ENCODE measurements at places on chromosomes 3 and 15.
A peak's percentile ranks its signal among the peaks of the same experiment; 100 is the strongest.

- no peak for DNase-seq
Observed at GRCh38 chr3:52083556-52084087, 27.3 kb upstream of the DUSP7 start.

DNA sequence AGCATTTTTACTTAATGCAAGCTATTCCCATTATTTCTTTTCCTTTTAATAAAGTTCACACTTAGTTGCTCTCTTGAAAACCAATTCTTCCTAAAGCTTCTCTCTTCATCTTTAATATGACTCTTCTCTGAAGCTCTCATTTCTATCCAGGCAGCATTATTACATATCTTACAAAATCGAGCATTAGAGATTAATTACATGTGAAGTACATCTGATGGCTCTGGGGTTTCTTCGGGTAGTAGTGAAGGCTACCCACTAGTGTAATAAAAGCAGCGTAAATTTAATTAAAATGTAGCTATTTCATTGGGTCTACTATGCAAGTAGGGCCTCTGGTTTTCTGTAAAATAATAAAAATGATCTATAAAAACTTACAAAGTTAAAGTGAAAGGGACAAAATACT is 513.6 kb upstream of the DPH6 start:
- no peak for DNase-seq

DNA sequence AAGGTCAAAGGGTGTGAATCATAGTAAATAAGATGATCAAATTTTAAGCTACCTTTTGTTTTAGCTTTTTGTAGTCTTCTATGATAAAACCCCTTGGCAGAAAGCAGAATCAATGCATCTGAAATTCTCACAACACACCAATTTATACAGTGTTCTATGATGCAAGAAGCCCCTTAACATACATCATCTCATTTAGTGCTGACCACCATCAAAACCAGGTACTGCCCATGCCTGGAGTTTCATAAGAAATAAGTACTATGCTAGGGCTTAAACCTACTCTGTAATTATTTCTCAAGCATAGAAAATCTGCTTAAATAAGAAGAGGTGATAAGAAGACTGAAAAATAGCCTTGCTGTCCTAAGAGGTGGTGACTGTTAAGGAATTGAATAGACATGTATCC is 67.6 kb downstream of the NBEAL2 start:
- no peak for DNase-seq

DNA sequence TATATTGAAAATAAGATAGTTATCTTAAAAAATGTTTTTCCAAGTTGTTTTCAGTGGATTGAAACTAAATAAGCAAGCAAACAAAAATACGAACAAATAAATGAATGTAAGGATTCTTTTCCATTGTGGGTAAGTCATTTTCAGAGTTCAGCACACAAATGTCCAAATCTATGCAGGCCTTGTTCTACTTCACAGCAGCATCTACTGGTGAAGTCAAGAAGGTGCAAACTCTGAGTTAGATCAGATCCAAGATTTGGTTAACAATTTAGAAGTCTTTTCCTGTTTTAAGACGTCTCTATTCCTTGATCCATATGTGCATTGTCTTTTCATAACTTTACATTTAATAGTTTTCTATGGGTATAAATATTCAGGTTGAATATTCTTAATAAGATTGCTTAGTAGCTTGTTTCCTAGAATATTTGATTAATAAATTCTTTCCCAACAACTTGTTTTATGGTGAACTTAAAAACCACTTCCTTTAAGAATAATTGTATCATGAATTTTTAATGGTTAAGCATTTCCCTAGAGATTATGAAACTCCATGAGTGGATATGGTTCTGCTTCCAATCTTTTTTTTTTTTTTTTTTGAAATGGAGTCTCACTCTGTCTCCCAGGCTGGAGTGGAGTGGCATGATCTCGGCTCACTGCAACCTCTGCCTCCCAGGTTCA is 10.5 kb downstream of the PTX3 start:
- DNase-seq, result no peak

DNA sequence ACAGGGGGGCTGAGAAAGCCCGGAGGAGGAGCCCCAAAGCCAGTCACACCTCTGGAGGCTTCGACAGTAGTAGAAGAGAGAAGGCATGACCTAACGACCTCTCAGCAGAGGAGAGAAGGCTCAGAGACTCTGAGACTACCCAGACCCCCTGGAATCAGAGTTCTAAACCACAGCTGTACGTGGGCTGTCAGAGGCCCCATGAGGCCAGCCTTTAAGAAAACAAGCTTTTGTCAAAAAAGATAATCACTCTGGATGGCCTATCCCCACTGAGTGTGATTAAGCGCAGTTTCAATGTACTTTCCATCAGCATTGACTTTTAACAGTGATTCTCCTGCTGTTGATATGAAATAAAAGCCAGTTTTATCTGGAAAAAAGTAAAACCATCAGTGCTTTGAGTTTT is 330.3 kb downstream of the CLSTN2 start:
- DNase-seq, result no peak

GRCh38 chr3:11159421-11159904 is 5.2 kb downstream of the HRH1 start:
- no peak for DNase-seq

GRCh38 chr15:31551323-31551722 is 224.7 kb downstream of the KLF13 start:
- DNase-seq, result no peak

- DNase-seq, result no peak
Observed at GRCh38 chr3:172415323-172415722, 32.9 kb downstream of the GHSR start.

DNA sequence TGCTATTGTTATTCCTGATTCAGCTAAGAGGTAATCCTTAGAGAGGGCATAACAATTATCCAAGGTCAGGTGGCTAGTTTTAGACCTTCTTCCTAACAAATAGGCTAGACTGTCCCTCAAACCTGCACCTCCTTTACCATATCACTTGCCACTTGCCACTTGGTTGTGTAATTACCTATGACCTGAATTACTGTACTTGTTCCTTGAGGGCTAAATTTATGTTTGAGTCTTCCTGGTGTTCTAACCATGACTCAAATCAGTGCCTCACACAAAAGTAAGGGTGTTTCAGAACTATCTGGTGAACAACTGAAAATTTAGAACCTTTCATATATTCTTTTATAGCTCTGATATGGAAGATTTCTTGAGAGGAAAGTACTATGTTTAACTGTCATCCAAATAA is 365.8 kb upstream of the SEMA6D start:
- no peak for DNase-seq

- no peak for DNase-seq
Observed at GRCh38 chr3:181730316-181730715, 18.6 kb downstream of the SOX2 start.

GRCh38 chr3:27307566-27307965 is 61.6 kb downstream of the NEK10 start:
- no peak for DNase-seq

DNA sequence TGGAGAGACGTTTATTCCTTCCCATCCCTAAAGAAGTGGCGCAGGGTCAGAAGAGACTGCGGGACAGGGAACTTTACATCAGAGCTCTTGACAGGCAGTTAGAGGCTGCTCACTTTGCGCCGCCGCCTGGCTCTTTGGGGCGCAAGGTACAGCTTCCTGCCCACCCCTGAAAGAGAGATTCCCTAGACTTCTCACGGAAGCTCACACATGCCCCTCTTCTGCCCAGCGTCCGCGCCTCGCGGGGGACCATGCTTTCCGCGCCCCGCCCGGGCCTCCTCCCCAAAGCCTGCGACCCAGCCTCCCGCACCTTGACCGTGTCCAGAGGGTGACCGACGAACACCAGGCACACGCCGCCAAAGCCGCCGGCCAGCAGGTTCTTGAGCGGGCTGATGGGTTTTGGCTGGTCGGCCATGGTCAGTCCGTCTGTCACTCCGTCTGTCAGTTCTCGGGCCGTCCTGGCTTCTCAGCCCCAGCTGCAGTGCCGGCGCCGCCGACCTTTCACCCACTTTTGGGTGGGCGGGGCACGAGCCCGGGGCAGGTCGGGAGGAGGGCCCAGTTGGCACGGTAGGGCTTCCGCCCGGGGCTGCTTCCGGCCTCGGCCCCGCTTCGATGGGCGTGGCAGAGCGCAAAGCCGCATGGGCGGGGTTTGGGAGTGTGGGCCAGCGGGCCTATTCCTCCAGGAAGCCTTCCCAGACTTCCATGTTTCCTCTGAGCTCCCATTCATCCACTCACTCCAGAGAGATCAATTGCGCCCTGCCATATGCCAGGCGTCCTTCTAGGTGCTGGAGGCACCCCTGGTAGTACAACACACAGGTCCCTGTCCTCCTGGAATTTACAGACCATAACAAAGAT is at the start of gene SLC25A20:
SLC25A20 (minus strand) TSS at position 500 of the 852 bp plus-strand sequence; CDS start at position 412, 88 bp downstream.
- peak; percentile 90 for DNase-seq

DNA sequence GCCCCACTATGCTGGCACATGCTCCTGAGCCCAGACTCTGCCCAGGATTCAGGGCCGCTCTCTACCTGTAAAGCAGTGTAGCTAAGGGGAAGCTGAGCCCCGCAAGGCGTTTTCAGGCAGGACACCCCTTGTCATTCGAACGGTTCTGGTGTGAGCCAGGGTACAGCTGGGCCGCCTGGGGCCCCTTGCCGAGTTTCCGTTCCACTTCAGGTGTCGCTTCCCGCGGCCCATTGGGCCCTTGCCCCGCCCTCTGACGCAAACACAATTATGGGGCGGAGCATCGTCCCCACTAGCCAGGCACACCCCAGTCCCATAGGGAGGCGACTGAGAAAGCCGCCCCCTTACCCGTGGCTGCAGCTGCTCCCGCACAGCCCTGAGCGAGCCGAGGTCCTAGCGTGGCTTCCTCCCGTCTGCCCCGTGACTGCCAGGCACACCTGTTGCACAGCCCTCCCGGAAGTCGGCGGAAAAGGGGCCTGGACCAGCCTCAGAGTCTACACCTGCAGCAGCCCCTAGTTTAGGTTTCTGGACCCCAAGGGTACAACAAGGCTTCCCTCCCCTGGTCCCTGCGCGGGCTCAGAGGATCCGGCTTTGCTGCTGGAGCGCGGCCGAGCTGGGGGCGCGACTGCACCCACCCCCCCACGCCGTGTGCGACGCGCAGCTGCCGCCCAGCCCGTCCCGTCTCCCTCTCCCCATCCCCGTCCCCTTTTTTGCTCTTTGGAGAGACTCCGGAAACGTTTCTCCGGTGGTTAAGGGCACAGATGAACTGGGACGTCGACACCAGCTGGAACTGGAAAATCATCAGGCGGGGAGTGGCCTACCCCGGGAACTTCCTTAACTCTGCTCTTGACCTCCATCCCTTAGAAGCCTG is at the start of gene PLSCR2:
PLSCR2 (minus strand) TSS at position 412 of the 868 bp plus-strand sequence. CDS start 9,657 bp downstream, outside the sequence.
- peak; percentile 74 for DNase-seq

GRCh38 chr15:52546031-52546751 is 17.5 kb upstream of the MYO5A start:
- no peak for DNase-seq

- DNase-seq, result peak; percentile 62
Observed at GRCh38 chr3:138479438-138479863, 45.0 kb downstream of the ESYT3 start.

- DNase-seq, result no peak
Observed at GRCh38 chr15:63946524-63947065, 99.7 kb downstream of the DAPK2 start.

DNA sequence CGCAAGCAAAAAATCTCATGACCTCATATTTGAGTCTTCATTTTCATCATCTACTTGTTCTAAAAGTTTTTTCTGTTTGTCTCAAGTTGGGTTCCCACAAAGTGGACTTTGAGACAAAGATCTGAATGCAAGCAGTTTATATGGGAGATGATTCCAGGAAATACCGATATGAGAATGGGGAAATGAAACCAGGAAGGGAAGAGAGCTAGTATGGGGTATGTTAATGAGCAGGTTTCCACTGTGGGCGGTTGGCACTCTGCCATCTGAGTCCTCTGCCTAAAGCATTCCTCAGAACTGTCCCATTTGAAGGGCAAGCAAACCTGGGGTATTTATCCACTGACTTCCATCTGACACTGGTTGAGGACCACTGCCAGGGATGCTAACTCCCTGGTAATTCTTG is 8.8 kb downstream of the ADPRH start:
- no peak for DNase-seq

GRCh38 chr3:124685481-124685880 is 44.8 kb upstream of the UMPS start:
- no peak for DNase-seq

- DNase-seq, result no peak
Observed at GRCh38 chr3:43949594-43949993, 258.9 kb downstream of the ABHD5 start.

GRCh38 chr3:161939918-161940620 is 443.5 kb downstream of the OTOL1 start:
- no peak for DNase-seq

DNA sequence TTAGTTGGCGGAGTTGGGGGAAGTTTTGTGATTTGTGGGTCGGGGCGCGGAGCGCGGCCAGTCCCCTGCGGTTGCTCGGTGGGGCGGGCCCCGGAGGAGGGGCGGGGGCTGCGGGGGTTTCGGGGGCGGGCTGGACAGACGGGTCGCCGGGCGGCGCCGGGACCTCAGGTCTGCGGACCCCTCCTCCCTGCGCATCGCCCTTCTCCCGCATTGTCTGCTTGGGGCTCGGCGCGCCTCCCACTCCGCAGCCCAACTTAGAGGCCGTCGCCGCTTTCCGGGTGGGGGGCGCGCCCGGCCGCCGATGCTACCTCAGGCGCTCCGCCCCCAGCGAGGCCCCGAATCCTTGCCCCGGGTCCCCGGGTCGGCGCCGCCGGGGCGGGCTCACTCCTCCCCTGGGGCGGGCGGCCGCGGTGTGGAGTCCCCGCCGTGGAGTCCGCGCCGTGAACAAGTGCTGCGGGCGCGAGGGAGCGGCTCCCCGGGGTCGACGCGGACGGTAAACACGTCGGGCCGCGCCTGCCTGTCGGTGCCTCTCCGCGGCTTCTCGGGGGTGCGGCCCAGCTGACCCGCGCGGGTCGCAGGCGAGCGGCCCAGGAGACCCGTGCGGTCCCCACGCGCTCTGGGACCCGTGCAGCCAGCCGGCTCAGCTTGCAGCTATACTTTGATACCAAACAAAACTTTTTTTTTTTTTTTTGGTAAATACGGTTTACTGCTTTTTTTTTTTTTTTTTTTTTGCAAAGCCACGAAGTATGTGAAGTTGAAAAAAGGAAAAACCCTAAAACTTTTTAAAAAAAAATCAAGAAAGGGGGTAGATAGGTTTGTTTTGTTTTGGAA is 624 bp downstream of the AKAP13 start:
- no peak for DNase-seq

GRCh38 chr3:195773956-195774537 is 37.7 kb downstream of the MUC4 start:
- DNase-seq, result no peak

GRCh38 chr15:79076661-79077060 is 13.9 kb downstream of the RASGRF1 start:
- no peak for DNase-seq

- DNase-seq, result no peak
Observed at GRCh38 chr3:52650439-52650838, 35.3 kb downstream of the PBRM1 start.

GRCh38 chr3:129329858-129330257 is 51.2 kb downstream of the HMCES start:
- DNase-seq, result no peak

- DNase-seq, result no peak
Observed at GRCh38 chr3:5343459-5343858, 156.0 kb downstream of the EDEM1 start.

- no peak for DNase-seq
Observed at GRCh38 chr3:46935168-46935858, 41.2 kb downstream of the CCDC12 start.

- no peak for DNase-seq
Observed at GRCh38 chr3:58003093-58003492, 5.1 kb upstream of the FLNB start.

GRCh38 chr3:121800906-121801305 is 34.0 kb downstream of the IQCB1 start:
- DNase-seq, result no peak

GRCh38 chr3:21436835-21437234 is 314.2 kb downstream of the ZNF385D start:
- DNase-seq, result no peak

- DNase-seq, result no peak
Observed at GRCh38 chr15:29382862-29383261, 113.2 kb upstream of the NSMCE3 start.
